ENCODE measurements at places on chromosomes 7 and 10. TPM values are rescaled to one million over a fixed set of nuclear protein-coding genes. Genes with fewer than 3 reads are reported as not detected.

GRCh38 chr10:75441196-75441595 lies 9.8 kb downstream of the LRMDA start:
- H3K4me3 ChIP-seq = no peak overlapping the region
- no peak overlapping the region for H3K27ac ChIP-seq
- no peaks in the 10 kb centered on the region for H3K27me3 ChIP-seq
- no peak for DNase-seq
- H3K36me3 ChIP-seq = no peaks in the 10 kb centered on the region

DNA sequence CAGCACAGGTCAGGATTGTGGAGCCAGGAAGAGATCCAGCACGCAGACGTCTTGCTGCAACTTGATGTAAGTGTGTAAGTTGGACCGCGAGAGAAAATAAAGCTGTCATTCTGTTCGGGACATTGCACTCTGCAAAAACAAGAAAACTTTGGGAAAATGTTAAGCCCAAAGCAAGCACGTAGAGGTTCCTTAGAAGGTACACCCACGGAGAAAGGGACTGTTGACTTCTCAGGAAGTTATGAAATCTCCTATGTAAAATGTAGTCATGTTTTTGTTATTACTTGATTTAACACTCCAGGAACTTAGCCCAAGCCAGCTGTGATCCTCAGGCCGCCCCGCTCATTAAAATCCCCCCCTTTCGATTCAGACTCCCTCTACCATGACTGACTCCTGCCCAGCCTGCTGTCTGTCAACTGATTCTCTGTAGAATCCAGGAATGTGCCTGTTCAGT lies 196.1 kb upstream of the TCF7L2 start:
- DNase-seq = no peak
- peaks cover 24% of the 10 kb centered on the region for H3K4me1 ChIP-seq
- H3K36me3 ChIP-seq = no peaks in the 10 kb centered on the region
- no peaks in the 10 kb centered on the region for H3K27me3 ChIP-seq
- no peak overlapping the region for H3K4me3 ChIP-seq

DNA sequence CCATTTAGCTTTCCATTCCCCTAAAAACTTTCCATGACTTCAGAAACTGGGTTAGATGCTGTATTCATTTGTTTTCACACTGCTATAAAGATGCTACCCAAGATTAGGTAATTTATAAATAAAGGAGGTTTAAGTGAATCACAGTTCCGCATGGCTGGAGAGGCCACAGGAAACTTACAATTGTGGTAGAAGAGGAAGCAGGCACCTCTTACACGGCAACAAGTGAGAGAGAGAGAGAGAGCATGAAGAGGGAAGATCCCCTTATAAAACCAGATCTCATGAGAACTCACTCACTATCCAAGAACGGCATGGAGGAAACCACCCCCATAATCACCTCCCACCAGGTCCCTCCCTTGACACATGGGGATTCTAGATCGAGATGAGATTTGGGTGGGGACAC lies 336.8 kb downstream of the TFEC start:
- H3K36me3 ChIP-seq = no peaks in the 10 kb centered on the region
- no peaks in the 10 kb centered on the region for H3K27me3 ChIP-seq
- no peak overlapping the region for H3K4me3 ChIP-seq
- no peak for DNase-seq
- H3K4me1 ChIP-seq = no peaks in the 10 kb centered on the region
- no peak overlapping the region for H3K27ac ChIP-seq

- H3K27me3 ChIP-seq = no peaks in the 10 kb centered on the region
- no peak overlapping the region for H3K4me3 ChIP-seq
- H3K36me3 ChIP-seq = peaks cover 64% of the 10 kb centered on the region
Observed at GRCh38 chr7:140568021-140568813, 72.4 kb downstream of the DENND2A start.

- H3K4me1 ChIP-seq = peaks cover 34% of the 10 kb centered on the region
- no peak for DNase-seq
- H3K4me3 ChIP-seq = no peak overlapping the region
- no peaks in the 10 kb centered on the region for H3K27me3 ChIP-seq
- peak overlapping the region; percentile 67 for H3K27ac ChIP-seq
- H3K36me3 ChIP-seq = no peaks in the 10 kb centered on the region
Observed at GRCh38 chr10:14556285-14556956, 218.3 kb downstream of the FAM107B start.

DNA sequence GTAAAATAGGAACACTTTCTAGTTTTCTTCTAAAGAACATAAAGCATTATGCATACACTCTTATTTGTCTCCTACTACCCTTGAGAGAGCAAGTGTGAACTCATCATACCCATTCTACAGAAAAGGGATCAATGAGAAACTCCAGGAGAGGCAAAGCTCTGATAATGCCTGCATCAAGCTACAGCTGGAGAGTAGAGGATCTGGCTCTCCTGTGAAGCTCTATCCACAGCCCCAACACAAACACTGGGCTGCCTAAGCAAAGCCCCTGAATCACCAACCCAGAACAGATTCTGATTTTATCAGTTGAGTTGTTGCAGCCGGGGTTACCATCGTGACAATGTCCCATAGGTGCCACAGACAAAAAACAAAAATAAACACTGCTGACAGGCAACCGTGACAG lies 74.9 kb downstream of the NUDCD3 start:
- H3K36me3 ChIP-seq = no peaks in the 10 kb centered on the region
- no peak overlapping the region for H3K4me3 ChIP-seq
- DNase-seq = no peak
- no peaks in the 10 kb centered on the region for H3K27me3 ChIP-seq
- H3K27ac ChIP-seq = no peak overlapping the region

GRCh38 chr10:70343312-70343711 lies 39.1 kb downstream of the LRRC20 start:
- H3K27ac ChIP-seq = no peak overlapping the region
- H3K27me3 ChIP-seq = no peaks in the 10 kb centered on the region
- no peaks in the 10 kb centered on the region for H3K36me3 ChIP-seq
- H3K4me3 ChIP-seq = no peak overlapping the region

- H3K27me3 ChIP-seq = no peaks in the 10 kb centered on the region
- no peaks in the 10 kb centered on the region for H3K36me3 ChIP-seq
- H3K4me1 ChIP-seq = peaks cover 13% of the 10 kb centered on the region
- no peak overlapping the region for H3K4me3 ChIP-seq
- no peak for DNase-seq
Observed at GRCh38 chr7:36308031-36308430, 81.6 kb upstream of the ANLN start.

DNA sequence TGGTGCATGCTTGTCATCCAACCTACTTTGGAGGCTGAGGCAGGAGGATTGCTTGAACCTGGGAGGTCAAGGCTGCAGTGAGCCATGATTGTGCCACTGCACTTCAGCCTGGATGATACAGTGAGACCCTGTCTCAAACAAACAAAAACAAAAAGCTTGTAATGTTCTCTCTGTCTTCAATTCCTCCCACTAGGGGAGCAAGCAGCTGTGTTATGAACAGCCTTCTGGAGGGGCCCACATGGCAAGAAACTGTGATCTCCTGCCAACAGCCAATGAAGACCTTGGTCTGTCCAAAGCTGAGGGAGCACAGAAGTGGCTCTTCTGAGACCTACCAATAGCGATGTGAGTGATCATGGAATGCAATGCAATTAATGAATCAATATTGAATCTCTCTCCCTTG lies 229.2 kb downstream of the SEC23IP start:
- no peak overlapping the region for H3K27ac ChIP-seq
- H3K36me3 ChIP-seq = no peaks in the 10 kb centered on the region
- H3K4me1 ChIP-seq = no peaks in the 10 kb centered on the region

GRCh38 chr7:32941681-32942414 lies 15.4 kb upstream of the FKBP9 start:
- DNase-seq = no peak
- peak overlapping the region; percentile 95 for H3K27ac ChIP-seq
- H3K4me3 ChIP-seq = peak overlapping the region; percentile 87
- no peaks in the 10 kb centered on the region for H3K36me3 ChIP-seq

GRCh38 chr10:14889318-14889717 lies 10.7 kb downstream of the SUV39H2 start:
- H3K36me3 ChIP-seq = no peaks in the 10 kb centered on the region
- no peak overlapping the region for H3K27ac ChIP-seq
- DNase-seq = no peak
- no peak overlapping the region for H3K4me3 ChIP-seq

DNA sequence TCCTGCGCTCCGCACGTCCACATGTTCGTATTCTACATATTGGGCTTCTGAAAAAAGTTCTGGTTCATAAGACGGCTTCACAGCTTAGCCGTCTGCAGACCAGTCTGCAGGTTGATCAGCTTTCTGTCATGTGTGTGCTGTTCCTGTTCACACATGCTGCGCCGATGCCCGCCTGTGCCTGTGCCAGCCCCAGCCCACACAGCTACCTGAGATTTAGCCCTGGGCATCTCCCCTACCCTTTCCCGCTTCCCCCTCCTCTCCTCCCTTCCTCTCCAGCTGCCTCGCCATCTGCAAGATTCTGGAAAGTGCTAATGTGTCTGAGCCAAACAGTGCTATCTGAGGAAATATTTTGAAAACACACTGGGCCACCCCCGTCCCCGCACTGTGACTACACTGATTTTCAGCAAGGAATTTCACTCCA lies 7.1 kb downstream of the CHST3 start:
- no peaks in the 10 kb centered on the region for H3K36me3 ChIP-seq
- peaks cover 100% of the 10 kb centered on the region for H3K4me1 ChIP-seq
- peak overlapping the region; percentile 66 for H3K27ac ChIP-seq
- H3K27me3 ChIP-seq = no peaks in the 10 kb centered on the region

- no peak overlapping the region for H3K27ac ChIP-seq
- no peak overlapping the region for H3K4me3 ChIP-seq
- H3K36me3 ChIP-seq = no peaks in the 10 kb centered on the region
- H3K27me3 ChIP-seq = no peaks in the 10 kb centered on the region
Observed at GRCh38 chr10:29853913-29854312, 205.5 kb downstream of the JCAD start.

GRCh38 chr10:17033529-17034260 lies 95.9 kb downstream of the CUBN start:
- H3K27me3 ChIP-seq = no peaks in the 10 kb centered on the region
- peak overlapping the region; percentile 25 for H3K27ac ChIP-seq
- DNase-seq = no peak
- no peaks in the 10 kb centered on the region for H3K4me1 ChIP-seq

DNA sequence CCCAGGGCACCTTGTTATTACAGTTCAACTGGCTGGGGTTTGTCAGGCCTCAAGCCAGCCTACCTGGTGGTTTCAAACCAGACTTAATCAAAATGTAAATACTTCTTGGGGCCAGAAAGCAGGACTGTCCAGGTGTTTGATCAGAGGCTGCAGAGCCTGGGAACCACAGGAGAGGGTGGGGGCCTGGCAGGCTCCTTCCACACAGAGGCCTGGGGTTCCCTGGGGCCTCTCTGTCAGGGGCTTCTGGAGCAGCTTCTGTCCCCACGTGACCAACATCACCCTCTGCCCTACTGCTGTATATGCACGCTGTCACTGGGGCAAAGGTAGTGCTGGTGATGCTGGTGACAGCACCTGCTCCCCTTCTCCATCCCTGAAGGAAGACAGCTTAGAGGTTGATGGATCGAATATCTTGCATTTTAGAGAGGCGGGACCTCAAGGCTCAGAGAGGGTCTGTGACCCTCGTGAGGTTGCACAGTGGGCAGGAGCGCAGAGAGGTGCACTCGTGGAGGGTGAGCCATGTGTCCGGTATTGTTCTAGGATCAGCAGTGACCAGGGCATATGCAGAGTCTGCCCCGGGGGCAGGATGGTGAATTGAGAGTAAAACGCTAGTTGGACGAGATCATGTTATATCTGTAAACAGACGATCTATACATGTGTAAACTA lies 95.4 kb downstream of the GRK5 start:
- no peaks in the 10 kb centered on the region for H3K27me3 ChIP-seq
- H3K4me3 ChIP-seq = no peak overlapping the region
- no peak for DNase-seq
- H3K36me3 ChIP-seq = no peaks in the 10 kb centered on the region
- H3K4me1 ChIP-seq = peaks cover 35% of the 10 kb centered on the region
- H3K27ac ChIP-seq = peak overlapping the region; percentile 71

DNA sequence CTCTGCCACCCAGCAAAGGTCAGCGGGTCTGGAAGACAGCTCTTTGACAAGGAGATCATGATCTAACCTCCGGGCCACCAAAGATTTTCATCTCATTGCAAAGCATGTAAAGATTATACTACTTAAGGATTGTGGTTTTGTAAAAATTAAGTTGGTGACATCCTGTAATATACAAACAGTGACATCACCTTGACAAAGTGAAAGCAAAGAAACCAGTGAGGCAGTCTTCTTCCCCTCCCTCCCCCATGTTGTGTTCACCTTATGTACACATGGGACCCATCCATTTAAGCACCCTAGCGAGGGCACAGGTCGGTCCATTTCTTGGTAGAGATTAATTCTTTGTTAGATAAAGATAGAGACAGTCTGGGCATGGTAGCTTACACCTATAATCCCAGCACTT lies 3.9 kb downstream of the MDH2 start:
- H3K27ac ChIP-seq = no peak overlapping the region
- H3K4me3 ChIP-seq = no peak overlapping the region
- H3K27me3 ChIP-seq = no peaks in the 10 kb centered on the region
- no peak for DNase-seq

DNA sequence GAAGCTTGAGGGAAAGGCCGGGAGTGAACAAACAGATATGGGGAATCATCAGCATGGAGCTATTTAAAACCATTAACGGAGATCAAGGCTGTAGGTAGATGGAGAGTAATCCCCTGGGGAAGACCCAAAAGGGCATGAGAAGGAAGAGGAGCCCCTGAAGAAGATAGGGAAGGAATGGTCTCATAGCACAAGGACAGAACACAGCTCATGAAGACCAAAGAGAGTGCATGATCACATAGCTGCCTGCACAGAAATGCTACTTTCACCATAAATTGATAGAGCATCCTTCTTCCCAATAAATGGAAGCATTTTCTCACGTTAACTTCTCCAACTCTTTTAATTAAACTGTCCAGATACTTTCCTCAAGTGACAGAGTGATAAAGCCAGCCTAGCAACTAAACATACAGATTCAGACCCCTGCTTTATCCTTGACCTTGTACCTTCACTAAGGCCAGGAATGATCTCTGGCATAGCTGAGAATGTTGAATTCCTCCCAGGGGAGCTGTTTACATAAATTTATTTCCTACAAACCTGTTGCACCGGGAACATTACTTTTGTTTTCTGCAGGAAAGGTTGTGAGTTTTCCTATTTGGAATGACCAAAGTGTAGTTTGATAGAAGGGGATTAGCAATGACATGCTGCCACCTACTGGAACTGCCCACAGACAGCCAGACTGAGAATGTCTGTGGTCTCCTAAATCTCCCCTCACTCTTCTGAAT lies 110.8 kb upstream of the LRGUK start:
- H3K36me3 ChIP-seq = no peaks in the 10 kb centered on the region
- H3K27ac ChIP-seq = no peak overlapping the region
- H3K4me3 ChIP-seq = no peak overlapping the region
- no peaks in the 10 kb centered on the region for H3K4me1 ChIP-seq

- no peaks in the 10 kb centered on the region for H3K4me1 ChIP-seq
- H3K27me3 ChIP-seq = no peaks in the 10 kb centered on the region
- no peak for DNase-seq
- no peak overlapping the region for H3K27ac ChIP-seq
Observed at GRCh38 chr7:91165846-91166230, 98.4 kb upstream of the FZD1 start.

The ATP5F1C gene
- 180 TPM for total RNA-seq

The OR13A1 gene
- total RNA-seq = not detected

The CLRN3 gene
- total RNA-seq = not detected

The FBXL13 gene
- total RNA-seq = 2.4 TPM

The CTBP2 gene
- total RNA-seq = 70.8 TPM

The TNRC18 gene
- 76.9 TPM for total RNA-seq

The SYT15 gene
- 11.0 TPM for total RNA-seq

The NUTM2E gene
- not detected for total RNA-seq

The EXOSC1 gene
- 33.7 TPM for total RNA-seq

The CXCL12 gene
- total RNA-seq = 75.9 TPM

The CABCOCO1 gene
- not detected for total RNA-seq

All from tibial nerve (tissue), 4 donors.